Cortex of kidney (tissue), 1 donor: ENCODE measurements at places on chromosomes 16 and 17.

- DNase-seq: no peak
These were observed 11.0 kb upstream of the DPEP1 start for GRCh38 chr16:89602273-89602951.

GRCh38 chr16:13902677-13903076 lies 17.3 kb upstream of the ERCC4 start:
- no peak for DNase-seq

DNA sequence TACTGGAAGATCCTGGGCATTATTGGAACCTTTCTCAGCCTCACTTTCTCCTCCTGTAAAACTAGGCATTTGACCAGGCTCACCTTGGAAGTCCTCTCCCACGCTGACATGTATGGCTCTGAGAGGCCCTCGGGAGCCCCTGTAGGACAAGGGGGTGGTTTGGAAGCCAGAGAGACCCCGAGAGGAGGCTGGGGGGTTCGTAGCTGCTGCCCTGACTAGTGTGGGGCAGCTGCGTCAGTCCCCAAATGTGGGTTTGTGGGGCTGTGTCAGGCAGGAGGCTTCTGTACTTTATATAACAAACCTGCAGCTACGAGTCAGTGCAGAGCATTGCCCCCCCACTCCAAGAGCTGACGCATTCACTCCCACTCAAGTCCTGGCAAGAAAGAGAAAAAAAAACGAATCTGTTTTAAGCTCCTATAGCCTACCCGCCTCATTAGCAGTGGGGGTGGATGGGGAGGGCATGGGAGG lies 1.8 kb downstream of the CX3CL1 start:
- DNase-seq: no peak

DNA sequence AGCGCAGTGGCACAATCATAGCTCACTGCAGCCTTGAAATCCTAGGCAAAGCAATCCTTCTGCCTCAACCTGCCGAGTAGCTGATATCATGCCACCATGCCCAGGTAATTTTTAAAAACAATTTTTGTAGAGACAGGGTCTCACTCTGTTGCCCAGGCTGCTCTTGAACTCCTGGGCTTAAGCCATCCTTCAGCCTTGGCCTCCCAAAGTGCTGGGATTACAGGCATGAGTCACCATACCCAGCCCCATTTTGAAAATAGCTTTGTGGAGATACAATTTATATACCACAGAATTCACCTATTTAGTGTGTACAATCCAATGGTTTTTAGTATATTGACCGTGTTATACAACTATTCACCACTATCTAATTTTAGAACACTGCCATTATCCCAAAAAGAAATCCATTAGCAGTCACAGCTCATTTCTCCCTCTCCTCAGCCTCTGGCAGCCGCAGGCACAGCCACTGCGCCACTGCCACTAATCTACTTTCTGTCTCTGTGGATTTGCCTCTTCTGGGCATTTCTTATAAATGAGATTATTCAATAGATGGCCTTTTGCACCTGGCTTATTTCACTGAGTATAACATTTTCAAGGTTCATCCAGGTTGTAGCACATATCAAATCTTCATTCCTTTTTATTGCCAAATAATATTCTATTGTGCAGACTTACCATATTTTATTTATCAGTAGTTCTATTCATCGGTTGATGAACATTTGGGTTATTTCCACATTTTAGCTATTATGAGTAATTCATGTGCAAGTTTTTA lies 6.5 kb downstream of the RNF157 start:
- no peak for DNase-seq

GRCh38 chr17:43648916-43649315 lies 12.8 kb downstream of the MEOX1 start:
- DNase-seq: no peak

GRCh38 chr16:84040823-84041820 lies 1.5 kb downstream of the SLC38A8 start:
- DNase-seq: no peak

- DNase-seq: no peak
These were observed 18.3 kb upstream of the RASD1 start for GRCh38 chr17:17514361-17514992.

DNA sequence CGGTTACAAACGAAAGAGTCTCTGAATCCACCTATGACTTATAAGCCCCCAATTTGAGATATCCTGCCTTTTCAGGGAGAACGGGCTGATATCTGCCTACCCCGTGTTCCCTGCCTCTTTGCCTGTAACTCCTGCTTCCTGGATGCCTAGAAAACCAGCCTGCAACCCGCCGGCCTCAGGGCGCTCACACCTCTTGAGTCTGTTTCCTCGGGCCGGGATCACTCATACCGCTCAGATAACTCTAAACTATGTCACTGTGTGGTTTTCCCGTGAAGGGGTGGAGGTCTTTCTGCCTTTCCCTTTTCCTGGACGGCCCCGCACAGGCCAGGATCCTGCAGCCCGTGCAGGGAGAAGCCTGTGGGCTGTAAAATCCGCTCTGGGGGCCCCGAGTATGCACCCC lies 10.4 kb downstream of the RPUSD1 start:
- DNase-seq: no peak

- DNase-seq: no peak
These were observed 204.2 kb downstream of the PRKCA start for GRCh38 chr17:66506641-66507040.
